ENCODE measurements at places on chromosomes 6 and 20.

- DNase-seq: no peak
These were observed 195.0 kb upstream of the HEY2 start for GRCh38 chr6:125554456-125554855.

DNA sequence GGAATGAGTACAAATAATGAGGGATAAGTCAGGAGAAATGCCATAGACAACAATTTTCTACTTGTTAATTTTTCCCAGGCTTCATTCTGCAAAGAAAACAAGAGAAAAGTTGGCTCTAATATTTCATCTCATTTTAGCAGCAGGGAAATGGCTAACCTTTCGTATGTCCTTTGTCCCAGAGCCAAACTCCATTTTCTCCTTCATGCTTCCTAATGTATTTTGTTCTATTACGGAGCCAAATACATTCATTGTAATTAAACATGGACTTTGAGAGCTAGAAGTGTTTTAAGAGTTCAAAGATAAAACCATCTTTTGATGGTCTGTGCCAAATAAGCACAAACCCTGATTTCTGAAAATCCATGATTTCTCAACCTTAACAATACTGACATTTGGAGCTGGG is 136.9 kb downstream of the PTCHD4 start:
- DNase-seq: no peak

DNA sequence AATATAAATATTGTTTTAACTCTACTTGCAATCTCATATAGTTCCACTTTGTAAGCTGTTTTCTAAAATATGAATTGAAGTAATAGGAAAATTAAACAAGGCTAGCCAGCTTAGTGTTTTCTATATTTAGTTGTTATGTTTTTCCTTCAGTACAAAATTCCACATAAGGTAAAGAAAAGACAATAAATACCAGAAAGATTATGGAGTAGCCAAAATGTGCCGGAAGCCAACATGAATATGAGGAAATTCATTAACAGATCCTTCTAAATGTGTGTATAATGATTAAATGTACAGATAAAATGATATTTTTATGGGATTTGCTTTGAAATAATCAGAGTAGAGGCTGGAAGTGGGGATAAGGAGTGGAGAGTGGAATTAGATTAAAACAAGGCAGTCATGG is 52.5 kb upstream of the COL21A1 start:
- no peak for DNase-seq

DNA sequence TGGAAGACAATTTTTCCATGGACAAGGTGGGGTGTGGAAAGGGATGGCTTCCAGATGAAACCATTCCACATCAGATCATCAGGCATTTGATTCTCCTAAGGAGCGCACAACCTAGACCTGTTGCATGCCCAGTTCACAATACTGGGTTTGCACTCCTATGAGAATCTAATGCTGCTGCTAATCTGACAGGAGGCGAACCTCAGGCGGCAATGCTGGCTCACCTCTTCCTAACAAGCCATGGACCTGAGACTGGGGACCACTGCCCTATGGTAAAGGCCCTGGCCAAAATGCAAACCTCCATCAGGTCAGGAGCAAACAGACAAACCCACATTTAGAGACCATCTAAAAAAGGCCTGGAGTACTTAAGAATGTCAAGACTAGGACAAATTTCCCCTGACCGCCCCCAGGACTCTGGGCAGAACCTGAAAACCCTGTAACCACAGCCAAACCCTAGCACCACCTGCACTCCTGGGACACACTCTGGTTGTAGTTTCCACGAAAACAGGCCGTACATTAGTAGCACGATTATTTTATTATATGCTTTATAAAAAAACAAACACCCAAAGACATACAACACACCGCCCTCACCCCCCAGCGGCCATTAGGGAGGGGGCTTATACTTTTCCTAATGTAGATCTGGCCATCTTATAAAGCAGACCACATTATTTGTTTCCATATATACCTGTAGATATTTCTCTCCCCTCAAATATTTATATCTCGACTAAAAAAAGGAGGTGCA is 27.3 kb downstream of the SNX5 start:
- DNase-seq: no peak

DNA sequence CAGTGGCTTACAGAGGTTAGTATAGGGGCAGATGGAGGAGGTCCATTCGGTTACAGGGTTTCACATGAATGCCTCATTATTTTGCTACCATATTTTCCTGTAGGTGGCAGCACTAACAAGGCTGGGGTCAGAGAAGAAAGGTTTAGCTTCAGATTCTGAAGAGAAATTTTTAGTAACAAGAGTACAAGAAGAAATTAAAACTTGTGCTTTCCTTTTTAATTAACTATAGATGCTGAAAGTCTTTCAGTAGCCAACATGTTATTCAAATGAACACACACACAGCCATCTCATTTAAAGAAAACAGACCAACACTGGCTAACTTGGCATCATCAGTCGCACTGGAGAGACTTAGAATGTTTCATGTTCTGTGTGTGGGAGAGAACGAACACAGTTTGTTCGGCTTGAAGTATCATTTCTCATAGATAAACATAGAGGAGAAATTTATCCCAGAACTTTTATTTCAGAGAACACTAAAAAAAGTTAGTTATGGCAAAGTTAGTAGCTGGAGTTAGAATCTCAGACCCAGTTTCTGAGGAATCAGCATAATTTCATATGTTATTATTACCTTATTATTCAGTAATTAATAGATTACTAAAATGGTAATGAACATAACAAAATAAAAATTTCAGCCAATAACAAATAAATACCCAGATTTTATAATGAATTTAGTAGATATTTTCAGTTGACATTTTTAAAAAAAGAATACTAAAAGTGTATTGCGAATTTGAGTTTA is 314.0 kb upstream of the RSPO3 start:
- no peak for DNase-seq

DNA sequence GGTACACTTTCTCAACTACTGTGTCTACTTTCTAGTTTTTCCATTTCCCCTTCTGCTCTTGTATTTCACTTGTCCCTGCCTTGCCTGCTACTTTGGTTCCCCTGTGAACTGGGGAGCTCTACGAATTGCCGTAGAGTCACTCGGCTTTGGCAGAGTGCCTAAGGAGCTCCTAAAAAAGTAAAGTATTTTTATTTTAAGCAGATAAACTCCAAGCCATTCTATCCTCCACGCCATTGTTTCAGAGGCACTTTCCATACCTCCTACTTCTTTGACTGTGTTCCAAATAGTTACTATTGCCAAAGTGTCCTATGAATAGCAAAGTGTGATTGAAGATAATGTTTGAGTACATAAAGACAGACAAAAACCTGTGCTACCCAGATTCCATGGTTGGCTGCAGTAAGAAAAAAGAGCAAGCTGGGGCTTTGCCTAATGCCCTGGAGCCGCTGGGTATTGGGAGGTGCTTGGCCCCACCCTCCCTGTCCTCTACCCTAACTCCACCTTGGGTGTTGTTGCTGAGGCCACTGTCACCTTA is 5.1 kb upstream of the MBOAT1 start:
- peak; percentile 33 for DNase-seq

DNA sequence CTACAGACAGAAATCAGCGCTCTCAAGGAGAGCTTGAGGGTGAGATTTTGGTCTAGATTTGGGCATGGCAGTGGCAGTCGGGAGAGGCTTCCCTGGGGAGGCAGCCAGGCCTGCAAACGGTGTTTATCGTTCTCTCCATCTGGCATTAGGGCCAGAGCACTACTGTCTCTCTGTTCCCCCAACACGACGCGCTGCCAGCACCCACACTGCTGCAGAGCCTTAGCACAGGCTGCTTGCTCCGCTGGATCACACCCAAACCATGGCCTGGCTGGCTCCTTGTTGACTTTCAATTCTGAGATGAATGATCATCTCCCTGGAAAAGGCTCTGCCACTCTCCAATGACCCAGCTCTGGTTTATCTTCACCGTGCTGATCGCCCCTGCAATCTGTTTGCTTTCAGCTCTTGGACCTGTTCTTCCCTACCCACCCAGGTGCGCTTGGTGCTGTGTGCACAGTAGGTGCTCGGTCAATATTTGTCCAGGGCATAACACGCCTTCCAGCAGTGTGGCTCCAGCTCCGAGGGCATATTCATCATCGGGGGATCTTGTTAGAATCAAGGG is 106.1 kb downstream of the TFAP2C start:
- DNase-seq: no peak

GRCh38 chr6:35833536-35833935 is 28.4 kb downstream of the LHFPL5 start:
- DNase-seq: peak; percentile 49

- DNase-seq: no peak
These were observed 116.6 kb downstream of the TSHZ2 start for GRCh38 chr20:53088786-53089185.

DNA sequence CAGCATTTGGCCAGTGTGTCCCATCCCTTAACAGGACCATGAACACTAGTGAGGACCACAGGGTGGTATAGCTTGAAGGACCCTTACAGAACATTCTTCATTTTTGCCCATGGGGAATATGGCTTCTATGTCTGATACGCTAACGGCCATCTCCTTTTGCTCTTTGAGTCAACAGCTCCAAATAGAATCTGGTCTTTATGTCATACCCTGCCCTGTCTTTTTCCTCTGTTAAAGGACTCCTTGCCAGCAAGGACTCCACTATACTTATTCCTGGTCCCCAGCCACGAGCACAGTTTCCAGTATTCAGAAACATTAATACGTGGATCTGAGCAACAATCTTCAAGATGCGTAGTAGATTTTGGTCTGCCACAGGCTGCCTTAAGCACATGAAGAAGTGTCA is 22.5 kb downstream of the SERPINB1 start:
- no peak for DNase-seq

DNA sequence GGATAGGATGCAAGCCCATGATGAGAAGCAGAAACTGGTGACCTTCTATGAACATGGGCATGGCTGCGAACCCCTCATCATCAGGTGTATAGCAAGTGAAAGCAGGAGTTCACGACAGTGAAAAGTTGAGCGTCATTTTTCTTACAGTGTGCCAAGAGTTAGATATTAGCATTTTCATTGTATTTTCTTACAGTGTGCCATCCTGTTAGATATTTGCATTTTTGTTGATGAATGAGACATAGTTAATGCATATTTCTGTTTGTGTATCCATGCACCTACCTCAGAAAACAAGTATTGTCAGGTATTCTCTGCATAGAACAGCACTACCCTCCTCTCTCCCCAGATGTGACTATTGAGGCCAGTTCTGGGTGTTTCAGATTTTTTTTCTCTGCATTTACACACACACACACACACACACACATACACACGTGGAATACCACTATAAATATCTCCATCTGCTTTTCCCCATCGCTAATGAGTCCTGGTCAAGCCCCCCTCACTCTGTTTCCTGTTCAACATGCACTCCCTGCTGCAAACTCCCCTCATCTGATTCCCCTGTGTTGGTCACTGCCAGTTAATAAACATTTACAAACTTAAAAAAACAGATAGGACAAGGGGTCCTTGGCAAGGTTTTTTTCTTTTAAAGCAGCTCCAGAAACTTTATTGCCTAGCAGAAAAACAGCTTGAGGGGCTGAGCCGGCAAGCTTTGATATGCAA is 41.7 kb downstream of the PLN start:
- no peak for DNase-seq

- DNase-seq: no peak
These were observed 3.6 kb upstream of the FOXC1 start for GRCh38 chr6:1605893-1606779.

- DNase-seq: no peak
These were observed 207.0 kb upstream of the FOXA2 start for GRCh38 chr20:22791396-22791795.

GRCh38 chr20:61205769-61206168 is 46.3 kb upstream of the CDH4 start:
- DNase-seq: no peak

DNA sequence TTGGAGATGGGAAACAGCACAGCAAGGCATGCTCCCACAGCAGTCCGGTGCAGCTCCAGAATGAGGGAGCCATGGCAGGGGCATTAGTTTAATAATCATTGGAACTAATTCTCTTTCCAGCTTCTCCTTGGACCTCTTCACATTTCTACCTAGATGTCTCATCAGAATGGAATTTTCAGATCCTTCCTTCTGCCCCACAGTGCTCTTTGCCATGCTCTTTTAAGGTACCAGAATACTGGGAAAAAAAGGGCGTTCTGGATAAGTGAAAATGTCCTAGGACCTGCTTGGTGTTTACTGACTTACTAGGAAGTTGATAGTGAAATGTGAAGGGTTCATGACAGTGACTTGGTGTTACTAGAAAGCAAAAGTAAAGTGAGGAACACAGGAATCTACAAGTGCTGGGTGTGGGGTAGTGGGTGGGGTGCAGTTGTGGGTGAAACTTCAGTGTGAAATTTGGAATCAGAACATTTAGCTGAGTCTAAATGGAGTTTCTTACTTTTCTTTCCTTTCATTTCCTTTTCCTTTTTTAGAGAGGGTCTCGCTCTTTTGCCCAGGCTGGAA is 207.1 kb downstream of the ARID1B start:
- peak; percentile 16 for DNase-seq

GRCh38 chr6:13538084-13538483 is 36.3 kb upstream of the SIRT5 start:
- no peak for DNase-seq

GRCh38 chr6:3841066-3841454 is 8.1 kb upstream of the FAM50B start:
- no peak for DNase-seq

GRCh38 chr20:33862709-33863403 is 51.7 kb downstream of the CHMP4B start:
- DNase-seq: peak; percentile 21

DNA sequence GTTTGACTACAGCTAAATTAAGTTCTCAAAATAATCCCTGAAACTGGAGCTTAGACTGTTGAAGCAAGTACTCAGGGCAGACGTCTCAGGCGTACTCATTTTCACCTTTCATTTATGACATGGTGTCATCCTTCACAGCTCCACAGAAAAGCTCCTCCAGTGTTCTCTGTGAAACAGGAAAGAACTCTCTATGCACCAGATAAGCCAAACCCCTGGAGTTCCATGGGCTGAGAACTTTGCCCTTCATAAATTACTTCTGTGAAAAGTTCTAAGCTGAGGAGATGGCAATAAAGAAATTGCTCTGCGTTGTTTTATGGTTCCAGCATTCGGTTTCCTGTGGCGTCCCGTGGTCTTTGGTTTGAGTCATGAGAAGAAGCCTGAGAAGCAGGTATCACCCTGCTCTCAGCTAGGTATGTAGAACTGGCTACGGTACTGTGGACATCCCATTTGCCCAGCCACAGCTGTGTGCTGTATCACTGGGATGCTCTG is 20.2 kb upstream of the RREB1 start:
- DNase-seq: no peak

- no peak for DNase-seq
These were observed 4.8 kb downstream of the CD93 start for GRCh38 chr20:23081263-23081819.

- DNase-seq: no peak
These were observed 13.2 kb upstream of the ZBTB24 start for GRCh38 chr6:109496036-109496772.

GRCh38 chr6:131681585-131681984 is 19.6 kb downstream of the OR2A4 start:
- DNase-seq: no peak

- DNase-seq: no peak
These were observed 2.5 kb upstream of the NELFCD start for GRCh38 chr20:58978351-58979190.

- DNase-seq: peak; percentile 84
These were observed 184.8 kb upstream of the ECI2 start for GRCh38 chr6:4319981-4320683.

GRCh38 chr20:58480551-58481336 is 34.5 kb downstream of the APCDD1L start:
- no peak for DNase-seq

GRCh38 chr6:9628819-9629218 is 786.1 kb downstream of the TFAP2A start:
- no peak for DNase-seq

- no peak for DNase-seq
These were observed 41.9 kb downstream of the HBS1L start for GRCh38 chr6:135012764-135013163.

Data from PC-9 (cell line).